ENCODE measurements at places on chromosomes 5 and 9.

GRCh38 chr9:134652291-134653225, 11.0 kb downstream of the COL5A1 start:
- no peak for DNase-seq

GRCh38 chr9:16191191-16191590, 638.3 kb downstream of the CCDC171 start:
- DNase-seq: no peak

GRCh38 chr9:121271368-121272341, 3.7 kb downstream of the GSN start:
- no peak for DNase-seq

DNA sequence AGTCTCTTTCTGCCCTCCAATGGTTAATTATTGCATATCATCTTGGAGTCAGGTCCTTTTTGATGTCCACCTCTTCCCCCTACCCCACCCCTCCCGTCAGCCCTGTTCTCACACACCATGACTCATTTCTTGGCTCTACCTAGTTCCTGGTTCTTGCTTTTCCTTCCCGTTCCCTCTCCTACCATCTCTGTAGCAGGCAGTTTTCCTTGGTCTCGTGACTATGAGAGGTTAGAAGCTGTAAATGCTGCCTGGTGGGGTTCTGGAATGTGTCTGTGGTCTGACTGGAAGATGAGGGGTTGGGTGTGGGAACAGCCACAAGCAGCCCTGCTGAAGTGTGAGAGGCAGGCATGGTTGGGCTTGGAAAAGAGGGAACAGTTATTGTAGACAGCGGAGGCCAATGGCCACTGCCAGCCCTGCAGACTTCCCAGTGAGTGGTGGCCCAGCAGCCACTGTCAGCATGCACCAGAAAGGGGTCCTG, 18.2 kb downstream of the SLC22A5 start:
- no peak for DNase-seq

- DNase-seq: no peak
Observed at GRCh38 chr5:17978954-17979353, 344.7 kb downstream of the TAF11L14 start.

DNA sequence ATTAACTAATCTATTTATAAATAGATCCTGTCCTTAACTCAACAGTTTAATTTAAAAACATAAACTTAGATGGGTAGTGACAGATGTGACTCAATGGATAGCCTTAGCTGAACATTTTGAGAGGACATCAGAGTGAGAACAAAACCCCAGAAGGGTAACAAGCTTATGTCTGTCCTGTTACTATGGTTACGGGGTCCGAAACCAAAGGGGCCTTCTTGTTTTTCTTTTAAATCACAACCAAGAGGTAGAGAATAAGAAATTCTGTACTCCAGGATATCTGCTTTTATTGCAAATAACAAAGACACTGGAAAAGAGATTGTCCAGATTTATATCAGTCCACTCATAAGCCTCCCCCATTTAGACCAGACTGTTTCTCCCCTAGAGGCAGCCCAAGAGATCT, 612.1 kb downstream of the MTRR start:
- no peak for DNase-seq

DNA sequence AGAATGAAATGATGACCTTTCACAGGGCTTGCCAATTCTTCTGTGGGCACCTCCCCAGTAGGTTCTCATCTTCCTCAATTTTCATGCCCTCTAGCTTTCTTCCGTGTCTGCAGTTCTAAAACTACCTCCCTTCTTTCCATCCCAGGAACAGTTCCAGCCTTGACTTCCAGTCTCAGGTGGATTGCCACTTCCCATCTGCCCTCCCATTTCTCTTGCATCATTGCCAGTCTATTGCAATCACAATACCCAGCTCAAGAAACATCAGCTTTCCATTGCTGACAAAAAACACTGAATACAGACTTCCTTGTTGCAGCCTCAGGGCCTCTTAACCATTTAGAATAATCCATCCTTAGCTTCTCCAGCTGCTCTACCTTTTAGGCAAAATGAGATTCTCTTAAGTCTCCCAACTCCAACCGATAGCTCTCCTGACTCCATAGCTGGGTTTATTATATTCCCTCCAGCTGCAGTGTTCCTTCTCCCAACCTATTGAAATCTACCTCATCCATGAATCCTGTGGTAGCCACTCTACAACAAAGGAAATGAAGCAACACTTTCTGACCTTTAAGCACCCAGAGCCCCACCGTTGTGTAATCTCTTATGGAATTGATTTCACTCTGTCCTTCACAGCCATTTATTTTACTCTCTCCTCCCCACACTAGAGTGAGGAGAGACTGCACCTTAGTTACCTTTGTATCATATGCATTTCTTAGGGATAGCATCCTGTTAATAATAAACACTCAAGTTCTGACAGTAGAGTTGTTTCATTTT, 75.6 kb upstream of the PCA3 start:
- DNase-seq: no peak

GRCh38 chr5:177347699-177348098, 3.8 kb downstream of the LMAN2 start:
- no peak for DNase-seq

GRCh38 chr5:59757442-59757841, 136.1 kb downstream of the PDE4D start:
- DNase-seq: no peak

- no peak for DNase-seq
Observed at GRCh38 chr5:10699987-10700386, 61.0 kb downstream of the DAP start.

- no peak for DNase-seq
Observed at GRCh38 chr5:122412966-122413365, 100.9 kb downstream of the SNCAIP start.

- DNase-seq: no peak
Observed at GRCh38 chr9:31574006-31574765, 810.3 kb upstream of the ACO1 start.

GRCh38 chr5:7405277-7405676, 9.3 kb downstream of the ADCY2 start:
- no peak for DNase-seq

DNA sequence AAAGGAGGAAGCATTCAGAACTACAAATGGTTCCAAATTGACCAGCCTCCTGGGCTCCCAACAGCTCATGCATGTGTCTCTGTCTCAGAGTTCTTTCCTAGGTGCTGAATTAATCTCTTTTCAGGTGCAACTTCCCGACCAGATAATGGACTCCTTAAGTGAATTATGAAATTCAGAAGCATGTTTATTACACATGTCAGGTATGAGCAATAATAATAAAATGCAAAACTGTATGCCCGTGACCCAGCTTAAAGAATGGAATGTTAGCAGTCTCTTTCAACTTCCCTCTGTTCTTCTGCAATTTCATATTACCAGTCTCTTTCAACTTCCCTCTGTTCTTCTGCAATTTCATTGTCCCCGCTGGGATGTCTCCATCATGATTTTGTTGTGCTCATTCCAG, 60.4 kb downstream of the FBXL7 start:
- DNase-seq: no peak

- no peak for DNase-seq
Observed at GRCh38 chr5:56227691-56228090, 5.4 kb downstream of the ANKRD55 start.

- no peak for DNase-seq
Observed at GRCh38 chr9:2321523-2322148, 300.0 kb upstream of the VLDLR start.

- DNase-seq: no peak
Observed at GRCh38 chr9:75483636-75484035, 395.3 kb downstream of the OSTF1 start.

GRCh38 chr5:34409373-34409772, 246.8 kb upstream of the RAI14 start:
- no peak for DNase-seq

DNA sequence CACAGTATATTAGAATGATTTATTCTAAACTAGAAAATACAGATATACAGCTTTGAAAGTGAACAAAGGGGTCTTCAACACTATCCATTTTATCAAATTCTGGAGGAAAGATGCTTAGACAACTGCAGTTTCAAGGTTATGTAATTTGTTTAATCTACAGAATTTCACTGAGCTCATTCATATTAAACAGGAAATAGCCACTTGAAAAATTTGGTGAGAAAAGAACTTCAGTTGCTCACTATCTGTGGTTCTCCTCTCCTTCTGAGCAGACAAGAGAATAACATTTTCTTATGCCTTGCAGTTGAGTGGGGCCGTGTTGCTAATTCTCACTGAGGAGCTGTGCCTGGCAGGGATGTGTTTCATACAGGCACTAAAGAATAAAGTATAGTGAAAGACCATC, 1428.2 kb downstream of the CDH12 start:
- no peak for DNase-seq

DNA sequence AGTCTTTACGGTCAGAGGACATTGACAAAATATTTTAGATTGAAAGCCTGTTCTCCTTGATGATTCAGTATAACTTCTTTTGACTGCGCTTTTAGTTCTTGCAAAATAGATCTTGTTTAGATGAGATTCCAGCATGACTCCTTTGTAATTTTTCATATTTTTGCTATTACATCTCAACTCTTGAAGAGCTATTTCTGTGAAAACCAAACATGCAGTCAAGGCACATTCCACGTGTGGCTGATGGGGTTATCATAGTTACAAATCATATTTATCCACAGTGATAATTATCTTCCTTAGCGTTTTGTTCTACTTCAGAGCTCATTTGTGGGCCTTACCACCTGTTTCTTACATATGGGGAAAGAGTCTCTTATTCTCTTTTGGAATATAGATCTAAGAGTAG, 238.8 kb upstream of the DMRT1 start:
- no peak for DNase-seq

DNA sequence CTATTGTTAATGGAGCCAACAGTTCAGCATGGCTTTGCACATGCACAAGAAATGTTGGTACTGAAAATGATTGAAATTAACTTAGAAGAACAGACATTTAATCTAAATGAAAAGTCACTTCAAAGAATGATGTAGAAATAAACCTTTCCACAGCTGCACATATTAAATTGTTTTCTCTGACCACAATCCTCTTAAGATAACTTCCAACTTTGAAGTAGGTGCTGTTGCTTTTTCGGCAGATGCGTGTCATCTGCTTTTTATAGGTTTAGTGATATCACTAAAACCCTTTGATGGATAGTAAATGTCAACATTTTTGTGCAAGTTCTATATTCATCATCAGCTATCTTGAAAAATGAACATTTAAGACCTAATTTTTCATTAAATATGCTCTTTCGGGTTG, 25.3 kb upstream of the SLC1A3 start:
- DNase-seq: no peak

GRCh38 chr5:11905206-11905605, 960 bp upstream of the CTNND2 start:
- DNase-seq: no peak

DNA sequence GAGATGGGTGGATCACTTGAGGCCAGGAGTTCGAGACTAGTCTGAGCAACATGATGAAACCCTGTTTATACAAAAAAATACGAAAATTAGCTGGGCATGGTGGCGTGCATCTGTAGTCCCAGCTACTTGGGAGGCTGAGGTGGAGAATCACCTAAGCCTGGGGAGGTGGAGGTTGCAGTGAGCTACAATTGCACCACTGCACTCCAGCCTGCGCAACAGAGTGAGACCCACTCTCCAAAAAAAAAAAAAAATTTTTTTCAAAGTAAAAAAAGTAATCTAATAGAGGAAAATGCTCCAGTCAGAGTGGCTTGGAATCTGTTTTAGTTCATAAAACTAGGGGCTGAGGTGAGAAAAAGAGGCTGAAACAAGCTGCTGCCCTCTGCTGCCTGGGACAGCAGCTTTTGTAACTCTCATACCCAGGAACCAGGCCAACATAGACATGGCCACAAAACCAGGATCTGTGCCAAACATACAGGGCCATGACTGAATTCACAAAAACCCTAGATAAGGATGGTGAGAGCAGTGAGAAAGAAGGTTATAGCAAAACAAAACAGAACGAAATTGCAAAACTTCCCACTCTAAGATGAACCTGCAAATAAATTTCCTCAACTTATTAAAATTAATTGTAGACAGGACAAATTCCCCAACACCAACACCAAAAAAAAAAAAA, 13.1 kb upstream of the DCAF12 start:
- DNase-seq: no peak

DNA sequence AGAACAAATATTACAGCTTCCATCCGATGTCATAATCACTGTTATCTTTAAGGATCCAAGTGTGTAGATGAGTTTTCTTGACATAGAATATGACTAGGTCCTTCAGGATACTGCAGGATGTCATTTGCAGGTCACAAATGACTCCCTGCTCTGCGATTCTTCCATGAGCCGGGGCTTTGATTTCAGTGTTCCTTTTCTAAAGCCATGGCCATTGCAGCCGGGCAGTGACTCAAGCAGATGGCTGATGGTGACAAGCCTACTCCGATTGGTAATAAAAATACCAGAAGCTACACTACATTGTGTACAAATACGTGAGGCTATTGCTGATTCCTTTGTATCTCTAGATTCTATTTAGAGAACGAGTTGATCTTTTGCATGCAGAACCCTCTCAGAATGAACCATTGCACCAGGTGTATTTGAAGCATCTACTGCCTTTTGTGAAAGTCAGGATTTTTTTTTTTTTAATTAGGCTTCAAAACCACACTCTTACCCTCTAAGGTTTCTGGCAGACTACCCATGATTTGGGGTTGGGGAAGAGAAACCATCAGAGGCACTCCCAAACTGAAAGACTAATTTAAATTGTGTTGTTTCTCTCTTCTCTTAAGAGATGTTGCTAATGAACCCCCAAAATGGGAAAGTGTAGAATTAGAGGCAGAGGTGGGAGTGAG, 271.0 kb upstream of the ADRA1B start:
- no peak for DNase-seq

GRCh38 chr5:119316906-119317305, 38.9 kb upstream of the TNFAIP8 start:
- DNase-seq: no peak

DNA sequence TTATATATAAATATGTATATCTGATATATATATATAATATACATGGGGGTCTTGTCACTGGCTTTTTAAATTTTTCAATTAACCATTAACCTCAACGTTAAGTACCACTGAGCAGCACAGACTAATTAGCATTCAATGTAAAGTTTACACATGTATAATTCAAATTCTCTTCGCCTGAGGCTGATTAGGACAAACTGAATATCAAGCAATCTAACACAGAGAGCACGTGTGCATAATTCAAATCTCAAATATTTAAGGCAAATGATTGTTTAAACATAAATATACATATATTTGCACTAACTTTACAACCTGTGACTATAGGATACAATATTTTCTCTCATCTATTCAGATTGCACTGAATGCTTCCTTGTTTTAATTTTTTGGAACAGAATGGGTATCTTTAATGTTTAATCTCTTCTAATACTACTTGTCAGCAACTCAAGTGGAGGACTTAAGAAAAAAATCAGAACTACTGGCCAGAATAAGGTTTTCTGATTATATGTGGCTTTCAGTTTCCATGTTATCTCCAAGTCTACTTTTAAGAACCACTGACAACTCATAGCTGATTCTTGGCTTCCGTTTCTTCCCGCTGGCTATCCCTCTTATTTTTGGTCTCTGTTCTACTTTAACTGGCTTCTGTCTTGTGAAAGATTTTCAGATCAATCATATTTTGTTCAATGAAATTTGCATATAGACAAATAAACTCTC, 204.8 kb downstream of the MLLT3 start:
- no peak for DNase-seq

- DNase-seq: no peak
Observed at GRCh38 chr5:179143446-179143845, 83.3 kb downstream of the ZNF354C start.

GRCh38 chr5:116885825-116886224, 311.2 kb upstream of the SEMA6A start:
- DNase-seq: no peak

GRCh38 chr9:35945341-35946018, 12.5 kb downstream of the OR2S2 start:
- no peak for DNase-seq

Data from glomerular endothelial cell (primary cell).